ENCODE measurements at places on chromosomes 2 and 18.

- no peak for DNase-seq
Observed at GRCh38 chr2:236164925-236165841, 3.0 kb downstream of the GBX2 start.

DNA sequence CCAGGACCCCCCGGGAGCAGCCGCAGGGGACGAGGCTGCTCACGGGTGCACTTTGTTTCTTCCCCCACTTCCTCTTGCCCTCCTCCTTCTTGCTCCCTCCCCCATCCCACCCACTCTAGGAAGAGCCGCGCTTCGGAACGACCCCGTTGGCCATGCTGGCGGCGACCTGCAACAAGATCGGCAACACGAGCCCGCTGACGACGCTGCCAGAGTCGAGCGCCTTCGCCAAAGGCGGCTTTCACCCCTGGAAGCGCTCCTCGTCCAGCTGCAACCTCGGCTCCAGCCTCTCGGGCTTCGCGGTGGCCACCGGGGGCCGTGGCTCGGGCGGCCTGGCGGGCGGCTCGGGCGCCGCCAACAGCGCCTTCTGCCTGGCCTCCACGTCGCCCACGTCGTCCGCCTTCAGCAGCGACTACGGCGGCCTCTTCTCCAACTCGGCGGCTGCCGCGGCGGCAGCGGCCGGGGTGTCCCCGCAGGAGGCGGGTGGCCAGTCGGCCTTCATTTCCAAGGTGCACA is 1.3 kb downstream of the SP9 start:
- DNase-seq: peak; percentile 72

GRCh38 chr2:19874726-19875125 is 27.1 kb downstream of the TTC32 start:
- peak; percentile 41 for DNase-seq

DNA sequence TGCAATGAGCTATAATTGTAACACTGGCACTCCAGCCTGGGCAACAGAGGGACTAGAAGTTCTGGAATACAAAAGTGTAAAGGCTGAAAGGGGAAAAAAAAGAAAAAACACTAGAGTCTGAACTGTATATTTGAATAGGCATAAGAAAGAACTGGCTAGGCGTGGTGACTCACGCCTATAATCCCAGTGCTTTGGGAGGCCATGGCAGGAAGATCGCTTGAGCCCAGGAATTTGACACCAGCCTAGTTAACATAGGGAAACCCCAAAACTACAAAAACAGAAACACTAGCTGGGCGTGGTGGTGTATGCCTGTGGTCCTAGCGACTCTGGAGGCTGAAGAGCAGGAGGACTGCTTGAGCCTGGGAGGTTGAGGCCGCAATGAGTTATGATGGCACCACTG is 70.6 kb downstream of the SAP130 start:
- no peak for DNase-seq

DNA sequence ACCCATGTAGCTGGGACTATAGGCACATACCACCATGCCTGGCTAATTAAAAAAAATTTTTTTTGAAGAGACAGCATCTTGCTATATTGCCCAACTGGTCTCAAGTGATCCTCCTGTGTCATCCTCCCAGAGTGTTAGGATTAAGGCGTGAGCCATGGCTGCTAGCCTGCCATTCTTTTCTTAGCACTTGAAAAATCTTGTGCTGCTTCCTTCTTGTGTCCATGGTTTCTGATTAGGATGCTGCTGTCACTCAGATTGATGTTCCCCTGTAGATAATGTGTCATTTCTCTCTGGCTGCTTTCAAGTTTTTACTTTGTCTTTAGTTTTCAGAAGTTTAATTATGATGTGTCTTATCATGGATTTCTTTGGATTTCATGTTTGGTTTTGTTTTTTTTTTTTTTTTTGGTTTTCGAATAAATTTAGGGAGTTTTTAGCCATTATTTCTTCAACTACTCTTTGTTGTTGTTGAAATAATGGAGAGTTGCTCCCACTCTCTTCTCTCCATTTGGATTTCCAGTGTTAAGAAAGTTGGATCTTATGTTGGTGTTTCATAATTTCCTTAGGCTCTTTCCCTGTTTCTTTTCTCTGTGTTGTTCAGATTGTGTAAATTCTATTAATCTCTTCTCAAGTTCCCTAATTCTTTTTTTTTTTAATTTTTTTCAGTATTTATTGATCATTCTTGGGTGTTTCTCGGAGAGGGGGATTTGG is 2.5 kb downstream of the ATP9B start:
- DNase-seq: no peak

GRCh38 chr2:33373986-33374385 is 102.5 kb upstream of the RASGRP3 start:
- DNase-seq: no peak

DNA sequence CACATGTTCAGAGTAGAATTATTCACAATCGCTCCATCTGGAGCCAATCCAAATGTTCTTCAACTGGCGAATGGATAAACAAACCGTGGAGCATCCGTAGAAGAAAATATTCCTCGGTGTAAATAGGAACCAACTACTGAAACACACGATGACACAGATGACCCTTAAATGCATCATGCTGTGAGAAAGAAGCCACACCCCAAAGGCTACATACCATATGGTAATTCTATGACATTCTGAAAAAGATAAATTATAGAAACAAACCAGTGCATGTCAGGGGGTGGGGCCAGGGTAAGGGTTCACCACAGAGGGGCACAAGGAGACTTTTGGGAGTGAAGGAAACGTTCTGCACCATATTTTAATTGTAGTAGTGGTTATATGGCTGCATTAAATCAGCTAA is 312.2 kb upstream of the SMIM21 start:
- DNase-seq: no peak

DNA sequence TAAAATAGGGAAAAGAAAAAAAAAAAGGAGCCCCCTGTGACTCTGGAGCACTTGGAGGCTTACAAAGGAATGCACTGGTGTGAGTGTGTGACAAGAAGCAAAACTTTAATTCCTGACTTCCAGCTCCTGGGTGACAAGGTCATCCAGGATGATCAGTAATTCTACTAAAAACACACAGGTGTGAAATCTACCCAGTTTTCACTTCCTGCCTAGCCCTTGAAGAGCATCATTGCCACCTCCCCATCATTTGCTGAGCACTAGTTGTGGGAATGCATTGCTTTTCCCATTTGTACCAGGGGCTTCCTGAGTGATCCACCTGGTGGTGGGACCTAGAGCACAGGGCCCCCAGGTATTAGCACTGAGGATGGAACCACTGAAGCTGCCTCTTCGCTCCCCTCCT is 139.7 kb upstream of the RIOK3 start:
- no peak for DNase-seq

DNA sequence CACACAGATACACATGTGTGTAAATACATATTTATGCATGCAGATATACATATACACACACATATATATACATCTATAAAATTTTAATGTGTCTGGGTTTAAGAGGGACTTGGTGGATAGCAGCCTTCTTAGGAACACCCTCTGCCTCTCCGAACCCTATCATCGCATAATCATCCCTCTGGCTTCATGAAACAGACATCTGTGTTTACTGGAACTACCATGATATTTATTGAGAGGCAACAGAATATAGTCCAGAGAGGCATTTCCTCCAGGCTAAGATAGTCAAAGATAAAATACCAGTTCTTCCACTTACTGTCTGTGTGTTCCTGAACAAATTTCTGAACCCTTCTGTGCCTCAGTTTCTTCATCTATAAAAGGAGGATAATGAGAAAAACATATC is 239.0 kb upstream of the FANCL start:
- DNase-seq: no peak

- no peak for DNase-seq
Observed at GRCh38 chr2:216189410-216189809, 80.3 kb downstream of the XRCC5 start.

- no peak for DNase-seq
Observed at GRCh38 chr2:206255003-206255402, 19.5 kb upstream of the ZDBF2 start.

- no peak for DNase-seq
Observed at GRCh38 chr2:24680196-24680595, 113.0 kb downstream of the PTRHD1 start.

DNA sequence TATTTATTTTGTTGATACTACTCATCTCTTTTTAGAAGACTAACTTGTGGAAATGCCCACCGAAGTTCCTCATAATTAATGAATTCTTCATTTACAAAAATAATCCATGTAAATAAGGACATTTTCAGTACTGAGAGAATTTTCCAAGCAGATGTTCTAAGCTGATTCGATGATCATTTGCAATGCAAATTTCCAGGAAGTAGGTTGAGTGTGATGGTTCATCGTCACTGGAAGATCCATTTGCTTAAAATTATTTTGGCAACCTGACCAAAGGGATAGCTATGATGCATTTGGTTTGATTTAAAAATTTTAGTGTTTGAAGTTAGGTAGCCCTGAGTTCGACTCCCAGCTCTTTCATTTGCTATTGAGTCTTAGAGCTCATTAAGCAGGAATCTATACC is 257.3 kb upstream of the RASGRP3 start:
- DNase-seq: no peak

GRCh38 chr18:70377317-70377799 is 88.5 kb downstream of the SOCS6 start:
- DNase-seq: no peak

- no peak for DNase-seq
Observed at GRCh38 chr2:7845332-7845731, 836.5 kb upstream of the ID2 start.

- no peak for DNase-seq
Observed at GRCh38 chr2:52613064-52613463, 1154.5 kb upstream of the CHAC2 start.

Measured in activated CD8-positive, alpha-beta memory T cell treated with anti-CD3 and anti-CD28 coated beads for 24 hours (primary cell).